ENCODE measurements at places on chromosomes 11 and 22.

- DNase-seq, result no peak
Measured at GRCh38 chr22:21958360-21959273, 6.0 kb upstream of the PPM1F start.

- no peak for DNase-seq
Measured at GRCh38 chr11:98771791-98772190, 249.0 kb upstream of the CNTN5 start.

DNA sequence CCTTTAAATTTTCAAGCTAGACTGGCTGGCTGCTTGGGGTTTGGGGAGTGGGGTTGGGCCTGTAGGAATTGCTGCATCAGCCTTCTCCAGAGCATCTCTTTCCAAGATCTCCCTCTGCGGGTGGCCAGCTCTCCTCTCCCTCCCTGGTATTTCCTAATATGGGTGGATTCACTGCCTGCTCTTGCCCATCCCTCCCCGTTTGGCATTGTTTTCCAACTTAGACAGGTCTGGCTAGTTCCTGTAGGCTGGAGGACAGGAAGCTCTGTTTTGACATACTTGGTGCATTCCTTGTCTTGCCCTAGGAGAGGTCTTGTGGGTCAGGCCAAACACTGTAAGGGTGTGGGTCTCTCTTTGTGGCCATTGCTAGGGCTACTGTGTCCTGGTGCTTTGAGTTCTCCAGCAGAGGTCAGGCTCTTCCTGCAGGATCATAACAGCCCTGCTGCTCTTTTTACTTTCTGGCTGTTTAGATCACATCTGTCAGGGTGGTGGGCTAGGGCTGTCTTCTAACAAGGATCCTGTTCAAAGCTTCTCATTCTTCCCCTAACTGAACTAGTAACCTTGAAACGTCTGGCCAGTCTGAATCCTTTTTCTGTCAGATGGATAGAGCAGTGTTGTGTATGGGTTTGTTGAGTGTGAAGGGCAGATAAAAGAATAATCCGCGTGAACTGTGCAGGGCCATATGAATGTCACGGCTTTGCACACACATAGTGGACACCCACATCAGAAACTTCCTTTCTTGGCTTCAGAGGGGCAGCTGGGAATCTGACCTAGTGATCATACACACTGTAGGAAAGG is 18.3 kb upstream of the MICALL1 start:
- no peak for DNase-seq

DNA sequence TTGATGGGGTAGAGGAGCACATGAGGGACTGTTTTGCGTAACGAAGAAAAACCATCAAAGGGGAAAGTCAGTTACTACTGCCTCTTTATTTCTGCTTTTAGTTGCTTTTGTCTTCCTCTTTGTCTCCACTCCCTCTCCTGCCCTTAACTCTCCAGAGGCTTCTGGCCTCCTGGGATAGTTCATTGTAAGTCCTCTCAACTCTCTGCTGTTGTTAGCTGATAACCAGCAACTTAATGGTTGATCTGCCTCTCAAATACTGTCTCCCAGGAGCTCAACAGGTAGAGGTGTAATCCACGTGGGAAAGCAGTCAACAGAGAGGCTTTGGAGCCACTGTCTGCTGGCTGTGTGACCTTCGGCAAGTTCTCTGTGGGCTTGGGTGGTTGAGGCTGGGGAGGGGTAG is 47.3 kb downstream of the CCDC81 start:
- no peak for DNase-seq

DNA sequence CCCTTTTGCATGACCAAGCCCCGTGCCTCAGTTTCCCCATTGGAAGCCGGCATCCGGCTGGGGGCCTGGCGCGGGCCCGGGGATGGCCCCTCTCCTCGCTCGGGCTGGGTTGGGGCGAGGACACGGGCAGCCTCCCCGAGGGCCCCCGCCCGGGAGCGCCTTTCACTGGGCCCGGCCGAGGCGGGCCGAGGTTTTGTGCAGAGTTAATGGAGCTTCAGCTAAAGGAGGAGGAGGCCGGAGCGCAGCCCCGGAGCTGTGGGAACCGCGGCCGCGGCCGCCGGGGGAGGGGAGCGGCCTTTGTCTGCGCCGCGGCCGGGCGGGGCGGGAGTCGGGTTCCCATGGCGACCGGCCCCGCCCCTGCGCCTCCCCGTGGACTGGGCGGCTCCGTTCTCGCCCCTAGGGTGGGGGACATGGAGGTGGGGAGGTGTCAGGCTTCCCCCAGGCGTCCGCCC is 1.4 kb upstream of the MAPK11 start:
- DNase-seq, result no peak

GRCh38 chr11:12674936-12675696 is 895 bp downstream of the TEAD1 start:
- DNase-seq, result no peak

GRCh38 chr11:6452219-6452618 is 11.4 kb upstream of the HPX start:
- no peak for DNase-seq

- no peak for DNase-seq
Measured at GRCh38 chr11:100445231-100445735, 241.8 kb upstream of the ARHGAP42 start.

- DNase-seq, result no peak
Measured at GRCh38 chr11:77697865-77698264, 60.3 kb upstream of the CLNS1A start.

GRCh38 chr22:49480896-49481658 is 346.6 kb downstream of the BRD1 start:
- no peak for DNase-seq

DNA sequence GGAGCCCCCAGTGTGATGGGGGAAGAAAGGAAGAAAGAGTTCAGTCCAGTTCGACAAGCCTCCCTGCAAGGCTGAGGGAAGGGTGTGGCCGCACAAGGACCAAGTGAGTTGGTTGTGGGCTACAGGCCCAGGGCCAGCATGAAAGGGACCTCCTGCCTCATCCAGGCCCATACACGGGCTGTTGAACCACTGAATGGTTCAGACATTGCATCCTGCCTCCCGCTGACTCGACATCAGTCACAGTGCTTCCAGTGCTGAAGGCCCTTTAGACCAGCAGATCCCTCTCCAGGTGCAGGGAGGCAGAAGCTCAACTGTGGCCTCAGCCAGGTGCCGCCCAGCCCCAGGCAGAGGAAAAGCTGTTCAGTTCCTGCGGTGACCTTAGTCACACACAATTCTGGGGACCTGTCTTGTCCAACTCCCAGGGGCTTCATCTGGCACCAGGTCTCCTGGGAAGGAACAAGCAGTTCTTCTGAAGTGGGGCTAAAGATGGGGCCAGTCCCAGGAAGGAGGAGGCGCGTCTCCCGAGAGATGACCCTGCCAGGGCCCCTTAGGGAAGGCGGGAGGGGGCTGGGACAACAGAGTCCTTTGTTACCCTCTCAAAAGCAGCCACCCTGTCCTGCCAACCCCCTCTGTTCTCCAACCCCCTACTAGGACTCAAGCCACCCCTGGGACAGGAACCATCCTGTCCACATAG is 6.6 kb downstream of the ARRB1 start:
- DNase-seq, result no peak

- no peak for DNase-seq
Measured at GRCh38 chr11:63869171-63869591, 30.3 kb downstream of the MARK2 start.

GRCh38 chr22:36391638-36392037 is 3.9 kb upstream of the MYH9 start:
- DNase-seq, result no peak

DNA sequence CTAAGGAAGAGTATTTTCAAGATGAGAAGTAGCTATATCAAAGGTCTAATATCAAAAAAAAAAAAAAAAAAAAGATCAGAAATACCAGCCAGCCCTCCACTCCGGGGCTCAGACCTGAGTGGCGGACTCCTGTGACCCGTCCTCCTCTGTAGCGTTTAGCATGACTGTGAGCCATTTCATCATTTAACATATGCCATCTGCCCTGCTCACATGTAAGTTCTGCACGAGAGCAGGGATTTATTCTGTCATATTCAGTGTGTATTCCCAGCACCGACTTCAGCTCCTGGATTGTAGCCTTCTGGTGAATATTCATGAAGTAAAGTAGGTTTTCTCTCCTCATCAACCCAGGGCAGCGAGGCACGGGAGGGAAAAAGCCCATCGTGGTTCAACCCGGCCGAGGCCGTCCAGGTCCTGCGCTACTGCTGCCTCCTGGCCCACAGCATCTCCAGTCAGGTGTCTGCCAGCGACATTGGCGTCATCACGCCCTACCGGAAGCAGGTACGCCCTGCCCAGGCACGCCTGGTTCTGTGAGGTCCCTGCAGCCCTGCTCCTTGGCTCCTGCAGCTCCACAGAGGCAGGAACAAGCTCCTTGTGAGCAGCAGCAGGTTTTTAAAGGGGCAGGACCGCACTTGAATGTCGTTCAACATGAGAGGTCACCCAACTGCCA is 12.7 kb upstream of the PANX2 start:
- no peak for DNase-seq

GRCh38 chr22:41676134-41676533 is 12.5 kb downstream of the SNU13 start:
- DNase-seq, result no peak
